ENCODE measurements at places on chromosomes 3 and 15.
A peak's percentile ranks its signal among the peaks of the same experiment; 100 is the strongest.

DNA sequence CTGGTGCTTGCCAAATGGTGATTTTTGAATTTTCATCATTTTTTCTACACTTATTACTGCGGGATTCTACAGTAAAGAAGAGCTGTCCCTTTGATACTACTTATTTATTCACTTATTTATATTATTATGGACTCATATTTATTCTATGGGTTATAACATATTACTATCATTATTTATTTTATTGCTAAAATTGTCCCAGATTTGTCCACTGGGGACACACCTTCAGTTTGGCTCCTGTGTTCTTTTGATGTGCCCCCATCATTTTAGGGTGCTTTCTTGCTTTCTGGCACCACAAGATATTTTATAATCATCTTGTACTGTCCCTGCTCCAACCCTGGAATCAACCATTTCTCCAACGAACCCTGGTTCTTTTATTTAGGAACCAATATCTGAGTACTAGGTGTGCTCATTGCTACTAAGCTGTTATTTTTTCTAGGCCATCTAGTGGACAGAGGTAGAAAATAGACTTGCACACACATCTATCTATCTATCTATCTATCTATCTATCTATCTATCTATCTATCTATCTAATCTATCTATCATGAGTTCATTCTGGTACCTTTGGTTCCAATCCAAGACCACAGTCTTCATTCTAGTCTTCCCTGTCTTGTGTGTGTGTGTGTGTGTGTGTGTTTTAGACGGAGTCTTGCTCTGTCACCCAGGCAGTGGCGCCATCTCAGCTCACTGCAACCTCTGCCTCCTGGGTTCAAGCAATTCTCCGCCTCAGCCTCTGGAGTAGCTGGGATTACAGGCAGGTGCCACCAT lies 16.0 kb downstream of the SLC22A14 start:
- no peak overlapping the region for H3K4me3 ChIP-seq
- H3K4me1 ChIP-seq: no peaks in the 10 kb centered on the region
- no peaks in the 10 kb centered on the region for H3K27me3 ChIP-seq
- H3K36me3 ChIP-seq: no peaks in the 10 kb centered on the region
- no peak overlapping the region for H3K27ac ChIP-seq
- peak; percentile 13 for DNase-seq

DNA sequence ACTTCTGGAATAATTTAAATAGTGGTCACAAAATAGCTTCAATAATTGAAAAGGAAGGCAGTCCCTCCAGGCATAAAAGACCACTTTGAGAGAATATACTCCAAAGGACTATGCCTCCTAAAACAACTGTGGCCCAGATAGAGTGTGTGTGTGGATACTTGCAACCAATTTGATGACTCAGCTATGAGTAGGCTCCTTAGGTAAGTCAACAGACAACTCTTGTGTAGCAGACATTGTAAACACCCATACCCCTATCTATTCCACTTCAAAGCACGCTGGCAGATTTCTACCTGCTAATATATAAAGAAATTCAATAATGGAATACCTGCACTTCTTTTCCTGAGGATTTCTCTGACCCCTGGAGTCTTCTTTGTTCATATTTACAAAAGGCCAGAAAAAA lies 254.5 kb downstream of the NEK10 start:
- no peak overlapping the region for H3K4me3 ChIP-seq
- no peak overlapping the region for H3K27ac ChIP-seq
- DNase-seq: no peak
- no peaks in the 10 kb centered on the region for H3K27me3 ChIP-seq

GRCh38 chr3:32522682-32523081 lies 20.0 kb upstream of the CMTM6 start:
- H3K4me1 ChIP-seq: no peaks in the 10 kb centered on the region
- H3K36me3 ChIP-seq: peaks cover 25% of the 10 kb centered on the region
- no peak overlapping the region for H3K27ac ChIP-seq
- H3K27me3 ChIP-seq: no peaks in the 10 kb centered on the region
- no peak overlapping the region for H3K4me3 ChIP-seq

DNA sequence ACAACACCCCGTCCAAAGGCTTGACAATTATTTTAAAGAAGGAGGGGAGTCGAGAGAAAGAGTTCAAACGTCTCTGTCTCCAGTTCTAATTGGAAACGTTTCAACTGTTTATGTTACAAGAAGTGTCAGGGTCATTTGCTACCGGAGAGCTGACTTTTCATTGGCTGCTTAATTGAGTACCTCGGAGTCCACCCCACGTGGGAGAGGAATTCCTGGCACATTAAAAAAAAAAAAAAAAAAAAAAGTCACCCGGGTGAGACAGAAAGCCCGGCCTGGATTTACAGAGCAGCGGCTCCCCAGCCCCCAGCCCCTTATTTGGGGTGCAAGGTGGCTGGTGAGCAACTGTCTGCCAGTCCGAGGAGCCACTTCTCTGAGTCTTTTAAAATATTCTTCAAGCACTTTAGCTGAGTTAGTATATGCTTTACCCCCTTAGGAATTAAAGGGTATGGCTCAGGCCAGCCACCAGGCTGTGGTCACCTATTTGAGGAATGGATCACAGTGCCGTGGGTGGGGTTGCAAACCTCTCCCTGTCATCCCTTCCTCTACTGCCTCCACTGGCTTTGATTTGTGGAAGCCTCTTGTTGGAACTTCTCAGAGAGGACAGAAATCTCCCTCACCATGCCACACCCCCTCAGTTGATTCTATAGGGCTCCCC lies 3.9 kb upstream of the TLE3 start:
- H3K4me1 ChIP-seq: peaks cover 33% of the 10 kb centered on the region
- peaks cover 4% of the 10 kb centered on the region for H3K27me3 ChIP-seq
- no peak overlapping the region for H3K27ac ChIP-seq
- H3K4me3 ChIP-seq: no peak overlapping the region
- DNase-seq: no peak
- peaks cover 2% of the 10 kb centered on the region for H3K36me3 ChIP-seq

- DNase-seq: no peak
- H3K27ac ChIP-seq: no peak overlapping the region
- no peaks in the 10 kb centered on the region for H3K27me3 ChIP-seq
- no peaks in the 10 kb centered on the region for H3K4me1 ChIP-seq
Observed at GRCh38 chr15:51856714-51857380, 27.4 kb downstream of the TMOD3 start.

DNA sequence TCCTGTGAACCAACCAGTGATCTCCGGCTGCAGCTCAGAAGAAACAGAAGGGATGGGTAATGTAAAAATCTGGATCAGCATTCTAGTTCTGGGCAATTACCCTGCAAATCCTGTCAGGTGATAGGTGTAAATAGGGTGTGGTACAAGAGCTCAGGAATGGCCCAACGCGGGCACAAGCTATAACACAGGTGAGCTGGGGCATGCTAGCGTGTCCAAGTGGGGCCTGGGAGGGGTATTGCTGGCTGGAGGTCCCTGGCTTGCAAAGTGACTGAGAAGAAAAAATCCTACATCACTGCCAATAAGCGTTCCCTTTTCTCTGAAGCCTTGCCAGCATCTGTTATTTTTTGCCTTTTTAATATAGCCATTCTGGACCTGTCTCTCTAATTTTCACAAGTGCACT lies 9.7 kb upstream of the CHST2 start:
- H3K4me3 ChIP-seq: no peak overlapping the region
- no peaks in the 10 kb centered on the region for H3K36me3 ChIP-seq
- no peak for DNase-seq
- H3K4me1 ChIP-seq: no peaks in the 10 kb centered on the region
- H3K27ac ChIP-seq: no peak overlapping the region
- H3K27me3 ChIP-seq: no peaks in the 10 kb centered on the region

DNA sequence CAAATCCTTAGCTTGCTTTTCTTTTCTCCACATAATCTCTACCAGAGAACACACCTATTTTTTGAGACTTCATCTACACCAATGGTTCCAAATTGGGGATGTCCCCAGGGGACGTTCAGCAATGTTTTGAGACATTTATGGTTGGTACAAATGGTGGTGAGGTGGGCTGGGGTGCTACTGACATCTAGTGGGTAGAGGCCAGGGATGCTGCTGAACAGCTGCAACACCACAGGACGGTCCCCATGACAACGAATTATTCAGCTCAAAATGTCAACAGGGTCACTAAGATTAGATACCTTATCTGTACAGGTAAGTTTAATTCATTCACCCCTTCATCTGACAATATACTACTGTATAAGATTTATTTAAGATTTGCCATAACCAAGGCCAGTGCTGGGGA lies 14.4 kb downstream of the GK5 start:
- H3K27me3 ChIP-seq: no peaks in the 10 kb centered on the region
- no peak overlapping the region for H3K27ac ChIP-seq
- no peaks in the 10 kb centered on the region for H3K4me1 ChIP-seq
- no peak for DNase-seq
- H3K36me3 ChIP-seq: peaks cover 12% of the 10 kb centered on the region
- no peak overlapping the region for H3K4me3 ChIP-seq

- DNase-seq: no peak
- H3K4me1 ChIP-seq: peaks cover 14% of the 10 kb centered on the region
- H3K36me3 ChIP-seq: no peaks in the 10 kb centered on the region
- peak overlapping the region; percentile 33 for H3K27ac ChIP-seq
Observed at GRCh38 chr3:123373474-123373987, 75.4 kb downstream of the ADCY5 start.

All from spinal cord (tissue), 10 donors.